CD8-positive, alpha-beta memory T cell (primary cell): ENCODE measurements at places on chromosomes 3 and 15. TPM values are rescaled to one million over a fixed set of nuclear protein-coding genes. Genes with fewer than 3 reads are reported as not detected.

DNA sequence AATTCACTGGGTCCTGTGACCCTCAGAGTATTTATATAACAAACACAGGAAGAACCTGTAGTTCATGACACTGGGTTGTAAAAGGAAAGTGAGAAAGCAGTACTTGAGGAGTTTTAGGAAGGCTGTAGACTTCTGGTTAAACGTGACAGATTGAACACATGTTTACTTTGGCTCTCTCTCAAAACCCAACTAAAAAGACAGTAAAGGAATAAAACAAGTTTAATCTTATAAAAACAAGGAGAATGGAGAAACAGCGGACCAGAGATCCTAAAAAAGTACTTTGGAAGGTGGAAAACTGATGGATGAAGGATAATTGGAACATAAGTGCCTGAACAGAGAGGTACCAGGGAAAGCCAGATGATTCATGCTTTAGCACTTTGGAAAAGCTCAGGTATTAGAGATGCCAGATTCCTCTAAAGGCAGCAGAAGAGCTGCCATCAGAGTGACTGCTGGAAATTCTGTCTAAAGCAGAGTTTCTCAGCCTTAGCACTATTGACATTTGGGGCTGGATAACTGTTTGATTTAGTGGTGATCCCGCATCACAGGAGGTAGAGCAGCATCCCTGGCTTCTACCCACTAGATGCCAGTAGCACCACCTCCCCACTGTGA, 182.9 kb upstream of the RORA start:
- DNase-seq = no peak

DNA sequence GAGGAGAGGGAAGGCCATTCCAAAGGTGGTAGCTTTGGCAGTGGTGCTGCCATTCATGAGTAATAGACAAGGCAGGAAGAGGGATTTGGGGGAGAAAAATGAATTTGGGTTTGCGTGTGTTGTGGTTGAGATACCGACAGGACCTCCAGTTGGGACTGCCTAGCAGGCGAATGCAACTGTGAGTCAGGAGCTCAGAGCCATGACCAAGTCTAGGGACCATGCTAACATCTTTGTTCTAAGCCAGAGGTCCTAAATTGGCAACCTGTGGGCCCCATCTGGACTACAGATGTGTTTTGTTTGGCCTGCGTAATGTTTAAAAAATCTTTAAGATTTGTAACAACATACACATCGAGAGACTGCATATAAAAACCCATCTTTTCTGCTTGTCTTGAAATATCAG, 61.6 kb downstream of the SAMMSON start:
- no peak for DNase-seq

DNA sequence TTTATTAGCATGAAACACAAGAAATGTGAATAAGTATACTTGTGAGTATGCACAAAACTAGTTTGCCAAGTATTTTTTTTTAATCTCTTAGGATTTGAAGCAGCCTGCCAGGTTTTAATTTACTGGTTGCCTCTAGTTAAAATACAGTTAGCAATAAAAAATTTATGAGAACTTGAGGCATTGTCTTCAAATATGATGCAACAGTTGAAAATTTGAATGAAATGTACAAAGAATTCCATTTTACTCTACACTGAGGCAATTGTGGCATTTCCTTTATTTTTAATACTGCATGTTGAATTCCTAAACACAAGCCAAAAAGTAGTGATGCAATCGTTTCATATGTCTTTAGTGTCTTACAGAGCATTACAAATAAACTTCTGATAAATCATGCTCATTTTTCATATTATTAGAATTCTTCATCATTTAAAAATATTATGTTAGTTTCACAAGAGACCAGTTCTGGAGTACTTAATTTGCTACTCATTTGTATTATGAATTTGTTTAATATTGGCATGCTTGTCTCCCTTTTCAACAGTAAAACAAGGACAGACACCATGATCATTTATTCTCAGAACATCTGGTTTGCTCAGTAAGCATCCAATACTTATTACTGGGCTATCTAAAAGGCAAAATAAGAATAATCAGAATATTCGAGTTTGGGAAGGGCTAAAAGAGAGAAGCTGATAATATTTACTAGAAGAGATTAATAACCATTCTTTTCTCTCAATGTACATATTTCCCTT, 124.8 kb upstream of the PTX3 start:
- DNase-seq = no peak

DNA sequence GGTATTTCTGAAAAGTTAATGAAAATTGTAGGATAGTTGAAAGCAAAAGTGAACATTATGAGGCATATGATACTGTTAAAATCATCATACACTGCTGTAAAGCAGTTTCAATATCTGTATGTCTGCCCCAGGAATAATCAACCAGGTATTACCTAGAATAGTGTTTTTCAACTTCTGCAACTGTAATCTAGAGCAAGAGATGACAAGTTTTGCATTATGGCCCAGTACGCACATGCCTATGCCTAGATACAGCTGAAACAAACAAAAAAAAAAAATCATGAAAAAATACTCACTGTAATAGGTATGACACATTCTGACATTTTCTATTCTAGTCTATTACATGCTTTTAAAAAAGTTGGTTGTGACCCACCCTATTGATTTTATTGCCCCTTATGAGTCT, 240.7 kb upstream of the ST8SIA2 start:
- DNase-seq = no peak

AZI2 gene
- total RNA-seq = 34.5 TPM

MYL3 gene
- not detected for total RNA-seq

DNA sequence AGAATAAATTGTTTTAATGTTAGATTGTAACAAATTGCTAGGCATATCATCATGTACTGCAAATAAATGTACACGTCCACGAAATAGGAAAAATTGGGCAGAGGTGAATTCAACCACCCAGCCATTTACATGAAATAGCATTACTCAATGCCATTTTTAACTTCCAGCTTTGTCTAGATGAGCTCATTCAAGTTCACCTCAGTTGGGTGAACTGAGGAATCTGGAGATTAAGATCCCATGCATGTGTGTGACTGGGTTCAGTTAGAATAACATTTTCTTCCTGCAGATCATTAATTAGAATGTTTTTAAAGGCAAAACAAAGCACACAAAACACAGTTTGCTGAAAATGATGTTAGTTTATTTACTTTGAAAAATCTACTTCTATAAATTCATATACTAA, 767.8 kb upstream of the GOLIM4 start:
- no peak for DNase-seq

DNA sequence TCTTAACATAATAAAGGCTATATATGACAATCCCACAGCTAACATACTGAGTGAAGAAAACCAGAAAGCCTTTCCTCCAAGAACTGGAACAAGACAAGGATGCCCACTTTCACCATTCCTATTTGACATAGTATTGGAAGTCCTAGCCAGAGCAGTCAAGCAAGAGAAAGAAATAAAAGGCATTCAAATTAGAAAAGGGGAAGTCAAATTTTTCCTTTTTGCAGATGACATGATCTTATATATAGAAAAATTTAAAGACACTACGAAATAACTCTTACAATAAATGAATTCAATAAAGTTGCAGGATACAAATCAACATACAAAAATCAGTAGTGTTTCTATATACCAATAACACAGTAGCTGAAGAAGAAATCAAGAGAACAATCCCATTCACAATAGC, 42.2 kb upstream of the CP start:
- DNase-seq = no peak

SPESP1 gene
- 0.86 TPM for total RNA-seq

- DNase-seq = no peak
These were observed 107.7 kb upstream of the RAD18 start for GRCh38 chr3:9070961-9071360.

ZNF80 gene
- 2.3 TPM for total RNA-seq

FOXL2NB gene
- total RNA-seq = not detected

DNA sequence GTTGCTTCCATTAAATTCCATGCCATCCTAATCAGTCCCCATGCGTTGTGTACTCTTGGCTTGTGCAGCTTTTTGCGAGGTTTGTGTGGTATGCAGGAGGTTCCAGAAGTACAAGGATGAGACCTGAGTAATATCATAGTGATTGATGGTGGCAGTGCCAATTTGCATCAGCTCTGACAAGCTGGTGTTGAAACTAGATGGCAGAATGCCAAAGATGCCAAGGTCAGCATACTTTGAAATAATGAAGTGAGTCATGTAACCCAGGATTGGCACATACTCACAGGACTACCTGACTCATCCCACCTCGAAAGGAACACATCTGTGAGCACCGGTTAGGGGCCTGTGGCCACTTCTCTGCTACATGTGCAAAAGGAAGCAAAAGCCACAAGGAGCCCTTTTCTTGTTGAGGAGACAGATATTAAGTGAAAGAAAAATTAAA, 14.3 kb downstream of the KAT2B start:
- no peak for DNase-seq

DNA sequence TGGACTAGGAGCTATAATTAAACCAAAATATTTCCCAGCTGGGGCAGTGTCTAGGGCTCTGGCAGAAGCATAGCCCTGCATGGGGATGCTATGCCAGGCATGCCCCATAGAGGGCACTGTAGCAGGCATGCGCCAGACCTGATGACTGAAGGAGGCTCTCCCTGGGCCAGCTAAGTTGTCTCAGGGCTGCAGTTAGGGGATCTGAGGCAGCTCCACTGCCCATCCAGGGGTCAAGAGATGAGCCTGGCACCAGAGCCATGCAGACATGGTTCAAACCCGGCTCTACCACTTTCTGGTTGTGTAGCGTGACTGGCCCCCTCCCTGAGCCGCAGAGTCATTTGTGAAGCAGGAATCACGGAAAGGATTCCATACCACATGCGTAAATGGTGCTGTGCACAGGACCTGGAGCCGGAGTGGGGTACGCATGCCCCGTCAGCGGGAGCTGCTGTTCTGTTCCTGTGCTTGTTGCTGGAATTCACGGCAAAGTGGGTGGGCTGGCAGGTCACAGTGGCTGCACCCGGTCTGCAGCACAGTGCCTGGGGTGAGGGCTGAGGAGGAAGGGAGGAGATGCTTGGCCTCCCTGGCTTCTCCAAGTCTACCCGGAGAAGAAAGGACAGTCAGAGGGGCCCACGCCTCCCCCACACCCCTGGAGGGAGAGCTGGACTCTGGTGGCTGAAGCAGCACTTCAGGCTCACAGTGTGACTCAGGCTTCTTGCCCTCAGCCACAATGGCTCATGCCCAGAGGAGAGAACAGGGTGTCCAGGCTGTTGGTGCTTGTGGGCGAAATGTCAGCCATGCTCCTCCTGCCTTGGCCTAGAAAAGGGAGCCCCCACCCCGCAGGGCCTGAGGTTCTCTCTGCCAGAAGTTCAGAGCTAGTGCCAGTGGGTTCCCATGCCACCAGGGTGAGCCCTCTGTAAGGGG, 43.1 kb downstream of the DNASE1L3 start:
- DNase-seq = peak; percentile 28

GRCh38 chr15:70775160-70775559, 11.8 kb upstream of the UACA start:
- DNase-seq = no peak

DNA sequence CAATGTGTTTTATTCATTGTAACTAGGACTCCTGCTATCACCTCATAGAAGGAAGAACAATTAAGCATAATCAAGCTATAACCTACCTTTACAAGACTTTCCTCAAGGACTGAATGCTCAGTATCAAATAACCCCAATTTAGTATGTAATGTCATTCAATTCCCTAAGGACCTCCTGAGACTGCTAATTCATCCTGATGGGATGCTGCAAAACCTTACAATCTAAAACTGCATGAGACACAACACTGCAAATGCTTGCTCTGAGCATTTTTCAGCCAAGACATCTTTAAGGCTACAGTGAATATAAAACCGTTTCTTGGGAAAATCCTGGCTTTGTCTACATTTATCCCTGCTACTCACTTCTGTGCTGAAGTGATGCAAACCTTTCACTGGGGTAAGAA, 69.9 kb downstream of the RYK start:
- no peak for DNase-seq

GRCh38 chr3:21020043-21020442, 731.0 kb downstream of the ZNF385D start:
- DNase-seq = no peak

- no peak for DNase-seq
These were observed 18.7 kb upstream of the HES1 start for GRCh38 chr3:194117104-194117845.

GRCh38 chr3:74271541-74271940, 342.9 kb downstream of the CNTN3 start:
- DNase-seq = no peak

- no peak for DNase-seq
These were observed 32.8 kb upstream of the NFKBIZ start for GRCh38 chr3:101816215-101817149.
